ENCODE measurements at places on chromosomes 2 and 18.

GRCh38 chr18:11874676-11875075 lies 23.5 kb downstream of the CHMP1B start:
- DNase-seq, result no peak

DNA sequence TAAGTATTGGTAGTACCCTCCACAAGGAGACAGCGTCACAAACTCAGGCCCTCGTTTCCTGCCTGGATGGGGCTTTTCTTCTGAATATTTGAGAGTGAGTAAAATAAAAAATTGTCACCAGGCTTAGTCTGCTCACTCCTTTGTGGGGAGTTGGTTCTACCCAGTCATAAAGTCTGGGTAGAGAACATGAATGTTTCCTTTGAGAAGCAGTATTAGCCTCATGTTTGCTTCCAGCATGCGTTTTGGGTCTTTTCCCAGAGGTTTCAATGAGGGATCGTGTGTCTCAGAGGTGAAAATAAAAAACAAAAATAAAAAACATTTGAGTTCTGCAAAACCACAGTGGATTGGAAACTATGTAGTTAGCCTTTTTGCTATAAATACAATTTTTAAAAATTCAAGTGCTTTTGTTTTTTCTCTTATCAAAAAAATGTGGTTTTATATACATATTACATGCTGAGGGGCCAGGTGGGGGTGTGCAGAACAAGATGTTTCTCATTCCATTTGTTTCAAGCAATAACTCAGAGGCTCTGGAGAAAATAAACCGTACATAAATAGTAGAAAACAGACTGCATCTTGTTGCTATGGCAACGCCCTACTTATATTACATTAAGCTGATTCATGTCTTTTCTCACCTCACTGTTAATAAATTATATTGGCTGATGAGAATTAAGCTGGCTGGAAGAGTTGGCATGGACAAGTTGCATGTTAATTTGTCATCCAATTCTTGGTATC lies 225.4 kb upstream of the FBXO11 start:
- DNase-seq, result peak; percentile 62

- no peak for DNase-seq
Observed at GRCh38 chr2:10101491-10101890, 21.0 kb upstream of the RRM2 start.

- no peak for DNase-seq
Observed at GRCh38 chr2:179297927-179298326, 33.3 kb upstream of the SESTD1 start.

DNA sequence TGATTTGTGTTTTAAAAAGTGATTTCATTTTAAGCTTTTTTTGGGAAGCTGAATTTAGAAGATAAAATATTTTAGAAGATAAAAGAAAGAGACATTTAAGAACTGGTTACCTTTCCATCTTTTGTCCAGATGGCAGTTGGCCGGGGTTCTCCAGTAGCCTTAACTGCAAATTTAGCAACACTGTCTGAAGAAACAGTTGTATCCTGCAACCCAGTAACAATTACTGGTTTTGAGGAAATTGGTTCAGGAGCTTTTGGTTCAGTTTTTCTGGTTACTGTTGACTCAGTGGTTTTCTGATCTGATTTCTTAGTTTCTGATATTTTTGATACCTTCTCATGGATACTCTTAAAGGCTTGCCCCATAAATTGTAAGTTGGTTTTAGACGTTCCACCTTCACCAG lies 49.9 kb downstream of the PLEKHA3 start:
- no peak for DNase-seq

GRCh38 chr2:6872394-6872793 lies 5.2 kb upstream of the RSAD2 start:
- no peak for DNase-seq

DNA sequence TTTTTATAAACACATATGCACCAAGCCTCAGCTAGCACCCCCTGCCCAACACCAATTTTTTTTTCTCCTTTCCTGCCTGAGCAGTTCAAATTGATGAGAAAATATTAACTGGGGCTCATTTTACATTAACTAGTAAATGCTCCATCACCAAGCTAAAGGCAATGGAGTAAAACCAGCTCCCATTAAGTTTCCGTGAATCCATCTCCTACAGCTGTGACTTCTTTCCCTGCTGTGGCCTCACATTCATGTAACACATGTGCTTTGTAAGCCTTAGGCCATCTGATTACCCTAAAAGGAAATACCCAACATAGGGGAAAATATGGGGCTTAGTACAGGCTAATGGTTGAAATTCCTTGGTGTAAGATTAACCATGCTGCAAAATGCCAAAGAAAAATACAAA lies 60.8 kb downstream of the DNER start:
- no peak for DNase-seq

GRCh38 chr2:160076241-160076640 lies 13.8 kb upstream of the PLA2R1 start:
- DNase-seq, result no peak
